ENCODE measurements at places on chromosomes 11 and 22.
A peak's percentile ranks its signal among the peaks of the same experiment; 100 is the strongest.

GRCh38 chr11:17853280-17853679, 118.7 kb downstream of the KCNC1 start:
- ATAC-seq, result no peak

- ATAC-seq, result peak; percentile 9
Measured at GRCh38 chr11:82732348-82732733, 1.3 kb downstream of the FAM181B start.

GRCh38 chr11:77784572-77784971, 36.0 kb downstream of the RSF1 start:
- ATAC-seq, result no peak

DNA sequence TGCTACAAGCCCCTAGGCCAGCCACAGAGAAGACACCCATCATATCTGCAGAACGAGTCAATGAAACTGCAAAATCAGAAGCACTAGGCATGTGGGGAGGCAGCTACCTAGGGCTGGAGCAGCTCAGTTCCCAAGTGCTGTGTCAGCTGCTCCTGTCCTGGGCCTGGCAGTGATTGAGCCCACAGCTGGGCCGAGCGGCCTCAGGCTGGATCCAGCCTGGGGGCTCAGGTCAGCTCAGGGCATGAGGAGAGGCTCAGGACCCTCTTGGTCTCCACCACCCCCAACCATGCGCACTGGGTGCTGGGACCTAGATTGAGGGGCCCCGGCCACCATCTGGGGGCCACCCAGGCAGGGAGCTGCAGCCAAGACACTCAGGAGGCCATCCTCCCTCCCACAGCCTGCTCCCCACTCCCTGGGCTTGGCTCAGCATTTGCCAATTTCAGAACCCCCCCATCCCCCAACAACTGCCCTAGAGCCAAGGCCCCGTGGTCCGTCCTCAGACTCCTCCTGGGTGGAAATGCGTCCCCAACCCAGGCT, 2.4 kb upstream of the TNNT3 start:
- ATAC-seq, result no peak

Data from motor neuron (in vitro differentiated cells).